CMK (cell line): ENCODE measurements at places on chromosomes 7 and 10.

GRCh38 chr7:2480070-2480408 is 3.8 kb upstream of the GRIFIN start:
- DNase-seq, result no peak

- DNase-seq, result no peak
Observed at GRCh38 chr10:60985951-60986350, 42.0 kb upstream of the RHOBTB1 start.

- DNase-seq, result no peak
Observed at GRCh38 chr7:45136106-45137060, 21.2 kb upstream of the RAMP3 start.

GRCh38 chr10:115981081-115981480 is 291.9 kb downstream of the GFRA1 start:
- no peak for DNase-seq

DNA sequence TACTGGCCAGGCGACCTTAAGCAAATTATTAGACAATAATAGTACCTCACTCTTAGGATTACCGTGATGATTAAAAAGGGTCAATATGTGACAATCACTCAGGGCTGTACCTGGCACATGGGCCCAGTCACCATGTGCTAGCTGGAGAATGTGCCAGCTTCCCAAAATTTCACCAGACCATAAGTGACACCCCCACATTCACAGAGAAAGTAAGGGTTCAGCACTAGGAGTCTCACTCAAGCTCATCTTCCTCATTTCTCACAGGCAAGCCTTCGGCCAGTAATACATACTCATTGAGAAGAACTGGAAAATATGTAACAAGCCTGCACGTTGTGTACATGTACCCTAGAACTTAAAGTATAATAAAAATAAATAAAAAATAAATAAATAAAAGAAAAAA is 22.4 kb upstream of the C10orf71 start:
- DNase-seq, result no peak

- DNase-seq, result no peak
Observed at GRCh38 chr7:93622036-93623033, 47.8 kb upstream of the CALCR start.

GRCh38 chr10:33212061-33212748 is 122.3 kb downstream of the NRP1 start:
- no peak for DNase-seq

- DNase-seq, result no peak
Observed at GRCh38 chr7:18216270-18216669, 188.6 kb upstream of the PRPS1L1 start.

- DNase-seq, result no peak
Observed at GRCh38 chr7:41617987-41618386, 84.9 kb downstream of the INHBA start.

DNA sequence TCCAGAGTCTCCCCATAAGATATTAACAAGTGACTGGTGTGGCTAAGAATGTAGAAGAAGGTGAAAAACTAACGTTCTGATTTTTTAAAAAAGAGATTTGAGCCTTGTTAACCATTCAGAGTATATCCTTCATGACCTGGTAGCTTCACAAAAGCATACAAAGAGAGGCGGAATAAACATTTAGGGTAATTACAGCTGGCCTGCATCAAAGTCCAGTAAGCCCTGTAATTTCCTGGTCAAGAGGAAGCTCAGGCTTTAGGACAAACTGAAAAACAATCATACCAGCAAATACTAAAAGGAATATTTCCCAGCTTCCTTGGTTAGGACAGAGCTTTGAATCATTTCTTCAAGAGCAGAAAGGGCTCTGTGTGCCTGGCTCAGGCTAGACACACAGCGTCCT is 165.2 kb downstream of the COBL start:
- no peak for DNase-seq

- no peak for DNase-seq
Observed at GRCh38 chr10:99522470-99523250, 10.1 kb upstream of the NKX2-3 start.

DNA sequence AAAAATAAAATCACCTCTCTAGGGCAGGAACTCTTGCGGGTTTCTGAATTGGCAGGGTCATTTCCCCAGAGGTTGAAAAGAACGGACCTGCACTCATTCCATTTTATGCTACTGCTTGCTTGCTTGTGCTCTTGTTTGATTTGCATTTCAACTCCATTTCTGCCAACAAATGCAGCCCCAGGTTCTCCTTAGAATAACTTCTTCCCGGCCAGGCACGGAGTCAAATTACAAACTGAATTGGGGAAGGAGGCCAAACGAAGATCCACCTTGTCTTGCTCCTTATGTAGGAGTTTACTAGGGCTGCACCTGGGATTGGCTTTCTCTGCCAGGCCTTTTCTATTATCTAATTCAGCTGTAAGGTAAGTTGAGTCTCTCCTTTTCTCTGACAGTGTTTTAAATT is 79.6 kb downstream of the HGF start:
- DNase-seq, result no peak

DNA sequence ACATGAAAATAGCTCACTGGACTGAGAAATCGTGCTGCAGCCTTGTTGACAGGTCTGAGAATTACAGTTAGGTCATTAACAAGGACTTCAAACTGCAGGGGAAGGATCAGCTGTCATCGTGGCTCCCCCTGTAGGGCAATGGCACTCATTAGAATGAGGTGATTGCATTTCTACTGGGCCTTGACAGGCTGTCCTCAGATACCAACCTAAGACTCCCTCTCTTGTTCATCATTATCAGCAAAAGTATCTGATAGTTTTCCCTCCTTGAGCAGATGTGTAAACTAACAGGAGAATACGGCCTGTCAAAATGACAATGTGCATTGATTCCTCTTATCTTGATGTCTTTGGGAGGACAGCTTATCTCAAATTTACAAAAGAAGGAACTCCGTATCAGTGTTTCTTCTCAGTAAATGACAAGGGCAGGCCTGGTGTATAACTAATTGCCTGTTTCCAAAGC is 648.5 kb upstream of the LRRN3 start:
- no peak for DNase-seq

DNA sequence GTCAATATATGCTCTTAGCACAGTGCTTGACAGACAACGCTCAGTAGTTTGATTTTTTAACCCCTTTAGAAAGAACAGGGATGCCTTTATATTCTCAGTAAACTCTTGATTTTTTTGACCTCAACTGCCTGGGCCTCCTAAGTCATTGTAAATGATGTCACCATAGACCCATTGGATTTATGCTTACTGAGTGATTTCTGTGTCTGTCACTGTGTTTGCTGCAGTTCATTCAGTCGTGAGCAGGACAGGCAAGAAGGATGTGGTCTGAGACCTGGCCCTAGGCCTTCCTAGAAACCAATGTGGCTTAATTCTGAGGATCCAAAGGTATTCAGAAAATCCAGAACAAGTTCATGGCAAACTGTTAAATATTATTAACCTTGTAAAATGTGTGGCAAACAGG is 868.1 kb downstream of the XPNPEP1 start:
- no peak for DNase-seq

GRCh38 chr7:148672041-148672440 is 26.7 kb upstream of the CUL1 start:
- DNase-seq, result no peak

DNA sequence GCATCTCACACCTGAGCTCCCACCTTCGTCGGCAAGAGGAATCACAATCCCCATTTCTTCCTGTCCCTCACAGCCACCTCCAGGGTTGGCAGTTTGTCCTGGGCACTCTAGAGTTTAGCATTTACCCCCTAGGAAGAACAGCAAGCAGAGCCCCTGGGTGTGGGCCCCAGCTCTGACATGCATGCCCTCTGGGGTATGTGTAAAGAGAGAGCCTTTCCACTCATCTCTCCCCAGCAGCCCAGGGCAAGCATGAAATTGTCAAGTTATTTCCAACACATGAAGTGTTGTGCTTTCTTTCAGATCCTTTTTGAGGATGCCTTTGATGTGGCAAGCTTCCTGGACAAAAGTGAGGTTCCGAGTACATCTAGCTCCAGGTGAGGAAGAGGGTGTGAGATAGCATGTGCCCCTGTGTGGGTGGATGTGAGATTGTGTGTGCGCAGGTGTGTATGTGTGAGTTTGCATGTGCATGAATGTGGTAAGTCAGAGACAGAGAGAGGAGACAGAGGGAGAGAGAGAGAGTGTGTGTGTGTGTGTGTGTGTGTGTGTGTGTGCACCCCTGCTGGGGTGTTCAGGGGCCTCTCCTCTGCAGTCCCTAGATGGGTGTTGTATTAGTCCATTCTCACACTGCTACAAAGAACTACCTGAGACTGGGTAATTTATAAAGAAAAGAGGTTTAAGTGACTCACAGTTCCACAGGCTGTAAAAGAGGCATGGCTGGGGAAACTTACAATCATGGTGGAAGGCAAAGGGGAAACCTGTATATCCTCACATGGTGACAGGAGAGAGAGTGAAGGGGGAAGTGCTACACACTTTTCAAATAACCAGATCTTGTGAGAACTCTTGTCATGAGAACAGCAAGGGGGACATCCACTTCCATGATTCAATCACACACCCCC is 18.1 kb downstream of the STRA8 start:
- DNase-seq, result no peak

GRCh38 chr7:1591876-1592275 is 22.0 kb upstream of the PSMG3 start:
- no peak for DNase-seq

DNA sequence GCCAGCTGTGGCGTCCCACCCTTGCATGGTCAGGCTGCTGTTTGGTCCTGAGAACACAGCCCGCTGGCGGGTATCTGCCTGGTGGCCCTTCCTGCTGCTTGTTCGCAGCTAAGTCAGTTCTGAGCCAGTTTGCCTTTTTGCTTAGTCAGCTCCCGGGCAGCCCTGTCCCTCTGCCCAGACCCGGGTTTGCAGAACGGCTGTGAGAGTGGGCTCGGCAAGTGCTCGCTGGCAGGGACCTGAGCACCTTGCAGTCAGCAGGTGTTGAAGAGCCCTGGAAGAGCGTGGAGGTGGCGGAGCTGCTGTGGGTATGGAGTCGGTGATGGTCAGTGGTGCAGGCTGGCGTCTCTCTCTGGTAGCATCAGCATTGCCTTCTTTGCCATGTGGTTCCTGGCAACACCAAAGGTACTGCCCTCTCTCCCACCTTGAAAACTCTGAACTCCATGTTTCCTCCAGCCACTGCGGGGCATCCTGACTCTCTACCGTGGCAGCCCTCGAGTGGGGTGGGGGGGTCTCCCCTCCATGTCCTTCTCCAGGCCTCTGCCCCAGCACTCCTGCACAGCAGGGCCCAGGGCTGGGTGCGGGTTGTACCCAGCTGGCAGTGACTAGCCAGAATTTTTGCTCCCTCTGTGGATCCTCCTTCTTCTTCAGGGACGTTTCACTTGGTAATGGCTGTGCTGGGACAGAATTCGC is 4.6 kb downstream of the INPP5A start:
- no peak for DNase-seq

DNA sequence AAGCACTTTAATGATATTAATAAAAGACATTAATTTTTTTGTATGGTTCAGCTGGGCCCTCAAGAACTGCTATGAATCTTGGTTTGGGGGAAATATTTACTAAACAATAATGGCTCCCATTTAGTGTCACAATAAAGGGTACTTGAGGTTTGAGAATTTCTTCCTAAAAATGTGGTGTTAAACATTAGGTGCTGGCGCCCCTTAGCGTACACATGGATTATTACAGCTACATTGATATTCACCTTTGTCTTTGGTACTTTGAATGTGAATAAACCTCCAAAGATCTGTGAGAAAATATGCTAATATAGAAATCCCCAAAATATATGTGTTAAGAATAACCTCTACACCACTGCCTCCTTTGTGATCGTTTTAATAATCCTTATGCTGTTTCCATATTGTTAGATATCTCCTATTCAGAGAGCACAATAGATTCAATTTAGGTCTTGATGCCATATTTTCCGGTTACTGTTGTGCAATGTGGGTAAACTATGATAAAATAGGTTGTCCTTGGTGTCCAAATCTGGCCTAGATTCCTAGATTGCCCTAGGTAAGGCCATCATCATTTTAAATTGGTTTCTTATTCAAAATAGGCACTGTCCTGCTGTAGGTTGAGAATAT is 161.8 kb upstream of the CACNA2D1 start:
- DNase-seq, result peak; percentile 36

DNA sequence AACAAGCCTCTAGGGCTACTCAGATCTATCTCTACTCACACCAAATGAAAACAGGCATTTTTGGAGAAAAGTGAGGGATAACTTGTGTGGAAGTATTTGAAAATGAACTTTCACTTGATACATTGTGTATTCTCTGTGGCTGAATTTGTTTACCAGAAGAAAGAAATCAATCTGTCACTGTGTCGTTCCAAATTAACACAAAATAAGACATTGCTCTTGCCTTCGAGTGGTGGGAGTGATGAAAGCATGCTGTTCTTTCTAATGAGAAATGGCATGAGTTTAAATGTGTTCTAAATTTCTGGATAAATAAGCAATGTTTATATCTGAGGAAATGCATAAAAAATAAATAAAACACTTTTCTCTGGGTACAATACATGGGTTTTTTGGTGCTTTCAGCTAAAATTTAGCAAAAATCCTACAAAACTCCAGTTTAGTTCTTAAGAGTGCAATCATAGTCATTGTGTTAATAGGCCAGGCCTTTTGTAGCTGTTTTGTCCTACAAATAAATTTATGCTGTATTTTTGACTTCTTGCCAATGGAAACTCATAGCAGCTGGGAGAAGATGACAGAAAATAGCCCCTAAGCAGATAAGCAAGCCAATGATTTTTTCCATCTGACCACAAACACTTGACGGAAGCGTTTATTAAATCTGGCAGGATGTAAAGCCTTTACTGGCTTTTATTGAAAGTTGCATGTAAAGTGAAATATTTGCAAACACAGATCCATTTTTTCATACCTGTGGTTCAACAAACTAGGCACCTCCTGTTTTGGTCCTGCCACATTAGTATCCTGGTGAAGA is 1064.1 kb upstream of the GHITM start:
- DNase-seq, result no peak

DNA sequence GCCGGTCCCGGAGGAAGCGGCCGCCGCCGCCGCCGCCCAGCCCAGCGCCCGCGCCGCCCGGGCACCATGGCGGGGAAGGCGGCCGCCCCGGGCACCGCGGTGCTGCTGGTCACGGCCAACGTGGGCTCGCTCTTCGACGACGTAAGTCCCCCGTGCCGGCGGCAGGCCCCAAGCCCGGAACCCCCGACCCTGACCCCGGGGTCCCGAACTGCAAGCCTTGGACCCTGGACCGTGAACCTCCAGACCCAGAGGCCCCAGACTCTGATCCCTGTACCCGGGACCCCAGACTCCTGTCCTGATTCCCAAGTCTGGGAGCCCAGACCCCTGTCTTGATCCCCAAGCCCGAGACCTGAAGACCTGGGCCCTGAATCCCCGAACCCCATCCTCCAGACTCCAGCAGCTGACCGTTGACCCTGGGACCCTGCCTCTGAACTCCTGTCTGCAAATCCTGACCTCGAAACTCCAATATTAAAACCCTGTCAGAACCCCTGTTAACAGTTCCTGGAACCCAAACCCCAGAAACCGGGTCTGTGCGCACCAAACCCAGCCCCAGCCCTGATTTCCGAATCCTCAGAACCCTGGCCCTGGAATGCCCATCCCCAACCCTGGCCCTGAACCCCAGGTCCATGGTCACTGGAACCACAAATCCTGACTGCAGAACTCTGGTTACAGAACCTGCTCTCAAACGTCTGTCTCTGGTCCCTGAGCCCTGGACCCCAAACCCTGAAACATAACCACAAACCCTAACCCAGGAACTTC is 623 bp downstream of the INPP5A start:
- no peak for DNase-seq
